ENCODE measurements at places on chromosomes 1 and 21. TPM values are rescaled to one million over a fixed set of nuclear protein-coding genes. Genes with fewer than 3 reads are reported as not detected.

CCDC185 gene
- 0.05 TPM for total RNA-seq

KIF26B gene
- total RNA-seq, result 0.02 TPM

BTBD19 gene
- total RNA-seq, result 3.0 TPM

SPATA45 gene
- total RNA-seq, result not detected

SLC45A1 gene
- 2.9 TPM for total RNA-seq

RXRG gene
- total RNA-seq, result not detected

PLA2G2F gene
- not detected for total RNA-seq

PDC gene
- total RNA-seq, result not detected

CRNN gene
- total RNA-seq, result not detected

CAMK1G gene
- total RNA-seq, result 0.24 TPM

SETSIP gene
- total RNA-seq, result not detected

TMOD4 gene
- 0.30 TPM for total RNA-seq

AVPR1B gene
- not detected for total RNA-seq

DIO1 gene
- total RNA-seq, result not detected

HSD3B2 gene
- total RNA-seq, result not detected

GPR89A gene
- total RNA-seq, result 18.2 TPM

GREM2 gene
- 0.38 TPM for total RNA-seq

KIRREL1 gene
- 38.2 TPM for total RNA-seq

ANKRD45 gene
- 0.14 TPM for total RNA-seq

SYPL2 gene
- 0.10 TPM for total RNA-seq

HOOK1 gene
- 0.39 TPM for total RNA-seq

TMEM52 gene
- 0.65 TPM for total RNA-seq

SPATC1L gene
- not detected for total RNA-seq

TMEM81 gene
- total RNA-seq, result 2.6 TPM

SPRR2A gene
- total RNA-seq, result not detected

MROH9 gene
- not detected for total RNA-seq

SYDE2 gene
- 1.0 TPM for total RNA-seq

HCRTR1 gene
- not detected for total RNA-seq

TAS1R3 gene
- total RNA-seq, result 0.12 TPM

TACSTD2 gene
- not detected for total RNA-seq

FAM177B gene
- total RNA-seq, result not detected

KRTAP19-3 gene
- total RNA-seq, result not detected

VANGL1 gene
- 22.7 TPM for total RNA-seq
